ENCODE measurements at places on chromosomes 2 and 18.

DNA sequence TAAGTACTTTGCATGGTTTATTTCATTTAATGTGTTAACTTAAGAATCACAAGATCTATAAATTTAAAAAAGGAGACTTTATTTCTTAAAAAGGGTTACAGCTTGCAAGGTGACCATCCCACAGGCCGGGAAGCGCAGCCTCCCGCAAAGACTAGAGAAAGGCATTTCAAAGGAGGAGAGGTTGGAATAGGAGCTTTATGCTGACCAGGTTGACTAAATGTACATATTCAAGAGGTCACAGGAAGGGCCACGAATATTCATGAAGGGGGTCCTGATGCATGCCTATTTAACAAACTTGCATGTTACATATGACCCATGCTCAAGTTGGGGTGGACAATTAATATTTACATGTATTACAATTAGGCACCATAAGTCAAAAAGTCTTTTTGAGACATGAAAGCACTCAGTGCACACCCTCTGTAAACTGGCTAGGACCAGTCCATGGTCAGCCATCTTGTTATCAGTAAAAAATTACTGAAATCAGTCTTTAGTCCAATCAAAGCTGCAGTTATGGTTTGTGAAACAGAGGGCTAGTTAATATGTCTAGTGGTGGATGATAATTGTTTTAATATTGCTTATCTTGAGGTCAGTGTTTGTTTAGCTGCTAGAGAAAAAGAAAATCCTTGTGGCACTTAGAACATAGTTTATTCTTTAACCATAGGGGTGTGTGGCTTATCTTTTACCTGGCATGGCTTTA, 169.3 kb downstream of the KCNE4 start:
- no peak for DNase-seq

DNA sequence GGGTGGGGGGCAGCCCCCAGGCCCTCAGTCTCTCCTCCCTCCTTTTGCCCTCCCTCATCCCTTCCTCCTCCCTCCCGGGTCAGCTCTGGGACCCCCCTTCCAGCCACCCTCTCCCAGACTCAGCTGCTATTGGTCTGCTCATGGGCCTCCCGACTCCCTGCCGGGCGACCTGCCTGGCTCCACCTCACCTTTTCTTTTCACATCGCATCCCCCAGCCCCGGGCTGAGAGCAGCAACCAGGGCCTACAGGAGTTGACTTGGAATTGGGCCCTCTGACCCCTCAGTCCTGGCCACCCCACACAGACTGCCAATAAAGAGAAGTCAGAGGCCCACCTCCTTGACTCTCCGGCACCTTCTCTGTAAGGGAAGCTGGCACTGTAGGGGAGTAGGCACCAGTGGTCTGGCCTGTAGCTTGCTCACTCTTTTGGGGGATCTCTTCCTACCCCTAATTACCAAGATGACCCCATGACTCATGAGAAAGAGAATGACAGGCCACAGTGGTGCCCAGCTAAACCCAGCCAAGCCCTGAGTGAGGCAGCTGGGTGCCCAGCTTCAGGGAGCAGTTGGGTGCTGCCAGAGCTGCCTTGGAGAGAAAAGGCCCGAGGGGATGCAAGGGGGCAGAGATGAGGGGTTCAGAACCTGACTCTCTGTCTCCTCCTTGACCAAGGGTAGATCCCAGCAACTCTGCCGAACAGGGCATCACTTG, 2.0 kb upstream of the ECEL1 start:
- DNase-seq: no peak

GRCh38 chr2:65728477-65729180, 296.2 kb upstream of the SPRED2 start:
- no peak for DNase-seq

- no peak for DNase-seq
Measured at GRCh38 chr2:20062615-20063545, 11.5 kb upstream of the LAPTM4A start.

DNA sequence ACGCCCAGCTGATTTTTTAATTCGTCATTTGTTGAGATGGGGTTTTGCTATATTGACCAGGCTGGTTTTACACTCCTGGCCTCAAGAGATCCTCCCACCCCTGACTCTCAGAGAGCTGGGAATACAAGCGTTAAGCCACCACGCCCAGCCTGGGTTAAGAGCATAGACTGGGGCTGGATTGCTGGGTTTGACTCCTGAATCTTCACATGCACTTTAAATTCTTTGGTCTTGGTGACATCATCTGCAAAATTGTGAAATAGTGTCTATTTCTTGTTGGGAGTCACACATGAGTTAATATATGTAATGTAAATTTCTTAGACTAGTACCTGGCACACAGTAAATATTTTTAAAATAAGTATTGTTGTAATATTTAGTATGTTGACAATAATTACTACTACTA, 257.4 kb downstream of the DOK6 start:
- no peak for DNase-seq

All from stimulated activated CD8-positive, alpha-beta memory T cell treated with anti-CD3 and anti-CD28 coated beads, Interleukin-15, amount 100 ng/mL, for 48 hours (primary cell).